ENCODE measurements at places on chromosomes 6 and 20. TPM values are rescaled to one million over a fixed set of nuclear protein-coding genes. Genes with fewer than 3 reads are reported as not detected.

CALHM4 gene
- not detected for total RNA-seq

- H3K4me1 ChIP-seq, result no peaks in the 10 kb centered on the region
- no peak for DNase-seq
- H3K36me3 ChIP-seq, result no peaks in the 10 kb centered on the region
- H3K27me3 ChIP-seq, result no peaks in the 10 kb centered on the region
Observed at GRCh38 chr6:138656364-138657064, 117.1 kb upstream of the CCDC28A start.

DNA sequence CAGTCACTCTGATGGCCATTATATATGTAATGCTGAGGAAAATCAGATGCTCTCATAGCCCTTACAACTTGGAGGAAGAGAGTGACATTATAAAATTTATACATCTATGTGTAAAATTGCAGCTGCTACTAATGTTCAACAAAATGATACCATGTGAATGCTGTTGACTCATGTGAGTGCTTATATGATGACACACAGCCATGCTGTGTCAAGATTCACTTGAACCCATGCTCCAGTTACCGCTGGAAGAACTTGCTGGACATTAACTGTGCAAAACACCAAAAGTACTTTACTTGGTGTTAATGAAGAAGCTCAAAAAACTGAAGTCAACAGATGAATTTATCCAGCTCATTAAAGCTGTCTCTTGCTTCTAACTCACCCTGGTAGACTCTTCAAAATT lies 318.9 kb upstream of the PLCB4 start:
- H3K36me3 ChIP-seq, result no peaks in the 10 kb centered on the region
- no peak overlapping the region for H3K4me3 ChIP-seq
- no peaks in the 10 kb centered on the region for H3K4me1 ChIP-seq
- H3K27me3 ChIP-seq, result no peaks in the 10 kb centered on the region

- H3K4me1 ChIP-seq, result peaks cover 4% of the 10 kb centered on the region
- no peak overlapping the region for H3K27ac ChIP-seq
- no peak overlapping the region for H3K4me3 ChIP-seq
- DNase-seq, result no peak
- H3K36me3 ChIP-seq, result peaks cover 67% of the 10 kb centered on the region
Observed at GRCh38 chr20:32830437-32830836, 10.7 kb downstream of the MAPRE1 start.

TRIM40 gene
- not detected for total RNA-seq

- no peaks in the 10 kb centered on the region for H3K27me3 ChIP-seq
- no peak for DNase-seq
- no peak overlapping the region for H3K27ac ChIP-seq
- peaks cover 8% of the 10 kb centered on the region for H3K4me1 ChIP-seq
- no peaks in the 10 kb centered on the region for H3K36me3 ChIP-seq
- no peak overlapping the region for H3K4me3 ChIP-seq
Observed at GRCh38 chr6:135322427-135323201, 141.5 kb downstream of the MYB start.

- H3K4me3 ChIP-seq, result peak overlapping the region; percentile 92
- peaks cover 27% of the 10 kb centered on the region for H3K4me1 ChIP-seq
- peaks cover 8% of the 10 kb centered on the region for H3K27me3 ChIP-seq
- DNase-seq, result peak; percentile 85
- no peaks in the 10 kb centered on the region for H3K36me3 ChIP-seq
Observed at GRCh38 chr20:10674684-10675449, 1.1 kb upstream of the JAG1 start.

DNA sequence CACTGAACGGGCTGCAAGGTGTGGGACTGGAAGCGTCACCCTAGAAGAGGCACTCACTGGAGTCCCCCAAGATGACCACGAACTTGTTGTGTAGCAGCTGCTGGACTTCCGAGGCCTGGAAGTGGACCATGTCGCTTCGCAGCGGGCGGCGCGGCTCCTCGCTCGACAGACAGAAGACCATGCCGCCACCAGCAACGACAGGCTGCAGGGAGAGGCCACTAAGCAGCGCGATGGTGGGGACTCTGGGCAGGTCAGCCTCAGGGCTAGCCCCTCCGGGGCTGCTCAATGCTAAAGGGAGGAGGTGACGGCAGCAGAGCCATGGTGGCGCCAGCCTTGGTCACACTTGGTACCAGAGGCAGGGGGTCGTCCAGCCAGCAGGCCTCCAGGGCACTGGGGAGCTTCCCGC lies 720 bp downstream of the PCED1A start:
- DNase-seq, result no peak
- H3K36me3 ChIP-seq, result no peaks in the 10 kb centered on the region
- H3K4me1 ChIP-seq, result no peaks in the 10 kb centered on the region
- H3K4me3 ChIP-seq, result peak overlapping the region; percentile 80
- peaks cover 22% of the 10 kb centered on the region for H3K27me3 ChIP-seq
- no peak overlapping the region for H3K27ac ChIP-seq

DNA sequence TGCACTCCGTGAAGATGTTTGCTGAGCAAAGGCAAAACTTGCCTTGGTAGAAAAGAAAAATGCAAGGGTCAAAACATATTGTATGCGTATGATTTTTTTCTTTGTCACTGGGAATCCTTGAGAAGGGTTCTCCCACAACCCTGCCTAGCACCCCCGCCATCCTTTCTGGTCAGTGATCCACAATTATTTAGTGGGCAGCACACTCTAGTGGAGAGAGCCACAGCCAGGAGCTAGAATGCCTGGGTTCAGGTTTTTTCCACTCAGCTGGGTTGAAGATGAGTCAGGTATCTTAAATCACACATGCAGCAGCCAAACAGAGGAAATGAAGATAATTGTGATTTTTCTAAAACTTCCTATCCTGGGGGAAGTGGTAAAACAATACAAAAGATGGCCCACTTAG lies 243.1 kb downstream of the PKHD1 start:
- no peaks in the 10 kb centered on the region for H3K27me3 ChIP-seq
- H3K27ac ChIP-seq, result no peak overlapping the region
- DNase-seq, result peak; percentile 54
- H3K4me3 ChIP-seq, result no peak overlapping the region

DNA sequence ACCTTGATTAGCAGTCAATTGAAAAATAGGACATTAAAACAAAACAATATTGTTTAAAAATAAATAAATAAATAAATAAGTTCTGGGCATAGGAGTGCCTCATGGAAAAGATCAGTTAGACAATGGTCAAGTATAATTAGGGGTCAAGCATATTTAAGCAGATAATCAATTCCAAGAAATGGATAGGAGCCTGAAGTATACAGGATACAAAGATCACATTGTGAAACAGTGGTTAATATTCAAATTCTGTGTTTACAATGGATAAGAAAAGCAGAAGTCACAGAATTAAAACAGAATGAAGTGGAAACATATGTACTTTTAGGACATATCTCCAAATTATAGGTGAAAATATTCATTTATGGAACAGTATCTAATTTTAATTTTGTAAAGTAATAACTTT lies 1028.6 kb upstream of the CITED2 start:
- H3K4me1 ChIP-seq, result no peaks in the 10 kb centered on the region
- no peak for DNase-seq
- H3K27me3 ChIP-seq, result no peaks in the 10 kb centered on the region
- no peaks in the 10 kb centered on the region for H3K36me3 ChIP-seq
